Stimulated activated CD8-positive, alpha-beta memory T cell treated with anti-CD3 and anti-CD28 coated beads, Interleukin-12 subunit alpha, Interleukin-12 subunit beta, amount 100 ng/mL, for 1 hour (primary cell): ENCODE measurements at places on chromosomes 11 and 22.

DNA sequence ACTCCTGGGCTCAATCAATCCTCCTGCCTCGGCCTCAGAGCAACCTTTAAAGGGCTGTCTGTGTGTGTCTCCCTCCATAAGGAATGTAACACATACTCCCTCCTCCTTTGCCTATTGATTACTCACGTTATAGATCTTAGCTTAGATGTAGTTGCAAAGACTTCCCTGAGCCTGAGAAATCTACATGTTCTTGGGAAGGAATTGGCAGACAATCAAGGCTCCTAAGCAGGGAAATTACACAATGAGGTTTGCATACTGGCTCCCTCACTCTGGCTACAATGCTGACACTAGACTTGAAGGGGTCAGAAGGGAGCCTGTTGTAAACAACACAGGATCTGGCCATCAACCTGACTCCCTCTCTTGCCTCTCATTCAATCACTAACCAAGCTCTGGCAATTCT is 5.2 kb upstream of the OLFML1 start:
- no peak for DNase-seq

GRCh38 chr11:36278531-36279282 is 10.5 kb downstream of the COMMD9 start:
- no peak for DNase-seq

- DNase-seq, result no peak
Measured at GRCh38 chr11:83521647-83522596, 235.8 kb upstream of the CCDC90B start.

GRCh38 chr11:128246810-128247594 is 340.4 kb downstream of the ETS1 start:
- no peak for DNase-seq

DNA sequence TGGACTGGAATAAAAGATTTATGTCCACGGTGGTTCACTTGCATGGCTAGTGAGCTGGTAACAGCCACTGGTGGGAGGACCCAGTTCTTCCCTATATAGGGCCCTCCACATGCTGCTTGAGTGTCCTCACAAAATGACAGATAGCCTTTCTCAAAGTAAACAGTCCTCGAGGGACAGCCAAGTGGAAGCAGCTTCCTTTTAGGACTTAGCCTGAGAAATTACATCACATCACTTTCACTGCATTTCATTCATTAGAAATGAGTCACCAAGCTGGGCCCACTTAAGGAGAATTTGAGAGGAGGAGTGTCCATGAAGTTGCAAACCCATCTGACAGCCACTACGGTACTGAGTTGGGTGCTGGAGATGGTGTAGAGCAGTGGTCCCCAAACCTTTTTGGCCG is 7.0 kb downstream of the ISX start:
- no peak for DNase-seq

- DNase-seq, result no peak
Measured at GRCh38 chr22:26016916-26017315, 152.3 kb upstream of the SEZ6L start.

DNA sequence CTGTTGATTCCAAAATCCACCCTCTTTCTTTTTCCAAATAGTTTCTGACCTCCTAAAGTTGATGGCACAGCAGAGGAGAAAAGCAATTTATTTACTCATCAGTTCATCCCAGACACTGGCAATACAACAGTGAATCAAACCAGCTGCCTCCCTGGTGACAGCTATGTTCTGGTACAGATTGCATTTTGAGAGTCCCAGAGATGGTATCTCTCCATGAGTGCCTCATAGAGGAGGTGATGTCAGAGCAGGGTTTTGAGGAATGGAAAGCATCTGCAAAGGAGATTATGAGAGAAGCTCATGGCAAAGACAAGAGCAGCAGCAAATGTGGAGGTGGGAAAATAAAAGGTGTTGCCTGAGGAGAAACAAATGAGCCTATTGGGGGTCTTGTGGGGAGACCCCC is 377.2 kb downstream of the MN1 start:
- DNase-seq, result no peak

GRCh38 chr11:80822308-80822707 is 1381.5 kb upstream of the TENM4 start:
- DNase-seq, result no peak

DNA sequence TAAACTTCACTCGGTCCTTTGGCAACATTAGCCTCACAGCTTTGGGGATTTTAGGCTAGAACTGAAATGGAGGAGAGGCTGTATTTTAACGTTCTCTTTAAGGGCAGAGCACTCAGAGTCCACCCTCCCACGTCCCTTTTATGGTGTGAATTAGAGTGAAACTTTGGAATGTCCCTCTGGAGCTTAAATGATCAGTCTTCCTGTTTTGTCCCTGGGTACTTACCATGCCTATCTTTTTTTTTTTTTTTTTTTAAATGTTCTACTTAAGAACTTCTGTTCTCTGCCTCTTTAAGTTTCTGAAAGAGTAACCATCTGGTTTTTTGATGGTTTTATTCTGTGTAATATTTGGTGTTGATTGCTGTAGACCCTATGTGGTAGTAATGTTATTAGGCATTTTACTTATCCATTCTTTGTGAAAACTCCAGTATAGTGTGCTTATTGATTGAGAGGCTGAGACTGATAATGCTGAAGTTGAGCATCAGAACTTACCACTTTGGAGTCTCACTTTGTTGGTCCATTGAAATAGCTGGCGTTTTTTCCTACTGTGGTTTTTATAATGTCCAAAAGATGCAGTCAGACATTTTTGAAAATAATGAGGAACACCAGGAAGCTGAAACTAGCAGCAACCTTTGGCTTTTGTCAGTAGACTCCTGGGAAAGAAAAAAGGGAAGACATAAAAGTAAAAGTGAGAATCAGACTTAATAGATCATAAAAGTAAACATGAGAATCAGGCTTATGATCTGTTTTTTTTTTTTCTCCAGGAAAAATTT is 11.6 kb downstream of the UVRAG start:
- no peak for DNase-seq

- no peak for DNase-seq
Measured at GRCh38 chr11:124482362-124483147, 37.1 kb upstream of the OR8B8 start.

DNA sequence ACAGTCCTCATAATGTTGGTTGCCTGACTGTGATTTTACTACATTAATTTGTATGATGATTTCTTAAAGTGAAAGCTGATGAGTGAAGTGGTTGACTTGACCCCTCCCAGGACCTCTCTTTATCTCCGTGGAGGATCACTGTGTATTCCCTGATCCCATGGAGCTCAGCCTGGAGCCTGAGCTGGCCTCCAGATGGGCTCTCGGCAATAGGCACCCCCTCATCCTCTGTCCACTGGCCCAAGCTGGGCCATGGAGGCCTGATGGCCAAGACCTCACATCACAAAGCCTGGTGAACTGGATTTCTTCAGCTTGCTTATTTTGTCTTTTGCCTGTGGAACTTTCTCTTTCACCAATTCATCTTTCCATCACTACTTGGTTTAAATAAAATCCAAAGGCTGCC is 75.2 kb downstream of the WNT11 start:
- DNase-seq, result no peak

DNA sequence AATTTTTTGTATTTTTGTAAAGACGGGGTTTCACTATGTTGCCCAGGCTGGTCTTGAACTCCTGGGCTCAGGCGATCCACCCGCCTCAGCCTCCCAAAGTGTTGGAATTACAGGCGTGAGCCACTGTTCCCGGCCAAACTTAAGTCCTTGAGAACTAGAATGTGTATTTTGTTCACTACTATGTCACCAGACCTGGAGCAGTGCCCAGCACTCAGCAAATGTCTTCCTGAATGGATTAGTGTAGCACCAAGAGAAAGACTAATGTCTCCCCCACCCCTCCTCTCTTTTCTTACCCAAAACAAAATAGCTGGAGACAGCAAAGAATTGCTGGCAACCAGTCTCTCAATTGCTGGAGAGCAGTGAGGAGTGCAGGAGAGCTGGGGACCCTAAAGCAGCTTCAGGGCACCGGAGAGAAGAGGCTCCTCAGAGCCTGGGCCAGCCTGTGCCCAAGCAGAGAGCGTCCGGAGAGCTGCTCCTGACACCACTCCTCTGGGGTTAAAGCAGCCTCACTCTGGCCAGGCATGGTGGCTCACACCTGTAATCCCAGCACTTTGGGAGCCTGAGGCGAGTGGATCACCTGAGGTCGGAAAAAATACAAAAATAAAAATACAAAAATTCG is 14.9 kb downstream of the SLC25A18 start:
- DNase-seq, result no peak

DNA sequence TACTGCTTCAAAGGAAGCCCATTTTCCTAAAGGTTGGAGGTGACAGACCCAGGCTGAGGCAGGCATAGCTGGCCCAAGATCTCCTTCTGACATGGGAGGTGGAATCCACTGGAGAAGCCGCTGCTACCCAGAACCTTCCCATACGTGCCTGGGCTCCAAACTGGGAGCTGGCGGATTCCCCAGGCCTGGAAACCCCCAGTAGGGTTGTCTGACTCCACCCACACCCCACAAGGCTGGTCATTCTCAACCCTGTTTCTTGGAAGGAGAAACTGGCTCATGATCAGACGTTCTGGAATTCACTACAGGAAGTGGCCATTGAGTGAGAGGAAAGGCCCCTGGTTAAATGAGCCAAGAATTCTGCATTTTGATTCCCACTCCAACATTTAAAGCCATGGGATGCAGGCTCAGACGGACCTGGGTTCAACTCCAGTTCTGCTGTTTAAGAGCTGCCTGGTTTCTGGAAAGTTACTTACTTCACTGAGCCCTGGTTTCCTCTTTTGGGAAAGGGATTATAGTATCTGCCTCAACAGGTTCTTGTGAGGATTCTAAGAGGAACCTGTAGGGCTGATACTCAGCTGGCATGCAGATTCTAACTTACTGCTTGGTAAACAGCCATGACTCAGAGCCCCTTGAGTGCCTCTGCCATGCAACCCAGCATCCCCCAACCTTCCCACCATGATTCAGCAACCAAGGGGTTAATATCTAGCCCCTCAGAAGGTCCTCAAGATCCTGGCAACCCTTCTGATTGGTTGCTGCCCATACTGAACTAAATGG is 19.4 kb upstream of the TSKU start:
- no peak for DNase-seq

DNA sequence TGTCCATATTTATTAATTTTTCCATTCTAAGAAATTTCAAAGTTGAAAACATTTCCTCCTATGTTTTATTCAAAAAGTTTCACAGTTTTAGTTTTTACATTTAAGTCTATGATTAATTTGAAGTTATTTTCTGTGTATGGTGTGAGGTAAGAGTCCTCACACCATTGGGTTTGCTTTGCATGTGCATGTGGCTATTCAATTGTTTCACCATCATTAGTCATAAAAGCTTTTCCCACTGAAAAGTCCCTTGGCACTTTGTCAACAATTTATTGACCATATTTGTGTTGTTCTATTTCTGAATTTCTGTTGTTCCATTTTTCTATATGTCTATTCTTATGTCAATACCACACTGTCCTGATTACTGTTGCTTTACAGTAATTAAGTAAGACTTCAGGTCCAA is 186.5 kb downstream of the KIF18A start:
- no peak for DNase-seq

DNA sequence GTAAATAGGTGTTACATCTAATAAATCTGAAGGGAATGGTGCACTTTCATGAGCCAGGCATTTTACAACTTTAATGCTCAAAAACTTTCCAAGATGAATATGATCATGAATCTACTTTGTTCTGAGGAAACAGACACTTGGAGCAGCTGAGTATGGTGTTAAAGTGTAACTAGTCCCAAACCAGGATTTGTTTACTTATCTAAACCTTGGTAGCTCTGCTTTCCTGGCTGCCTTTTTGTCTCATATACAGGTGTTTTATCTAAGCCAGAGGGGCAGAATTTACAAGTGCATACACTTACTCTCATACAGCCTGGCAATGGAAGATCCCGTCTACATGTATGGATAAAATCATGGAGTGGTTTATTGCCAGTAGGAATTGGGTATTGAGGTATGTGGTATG is 171.5 kb downstream of the FAT3 start:
- DNase-seq, result no peak

DNA sequence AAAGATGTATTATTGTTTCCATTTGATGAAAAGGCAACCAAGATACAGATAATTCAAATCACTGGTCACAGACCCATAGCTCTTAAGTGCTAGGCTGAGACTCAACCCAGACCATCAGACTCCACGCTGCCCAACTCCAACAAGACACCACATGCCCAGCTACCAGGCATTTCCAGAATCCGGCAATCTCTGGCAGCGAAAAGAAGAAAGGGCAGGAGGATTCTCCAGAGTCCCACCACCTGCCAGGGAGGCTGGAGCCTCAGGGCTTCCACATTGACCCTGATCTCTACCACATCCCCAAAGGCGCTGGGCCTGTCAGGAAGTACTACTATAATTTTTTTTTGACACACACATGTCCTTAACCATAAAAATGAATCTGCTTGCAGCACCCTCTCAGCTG is 61.4 kb upstream of the ARFGAP3 start:
- DNase-seq, result no peak

DNA sequence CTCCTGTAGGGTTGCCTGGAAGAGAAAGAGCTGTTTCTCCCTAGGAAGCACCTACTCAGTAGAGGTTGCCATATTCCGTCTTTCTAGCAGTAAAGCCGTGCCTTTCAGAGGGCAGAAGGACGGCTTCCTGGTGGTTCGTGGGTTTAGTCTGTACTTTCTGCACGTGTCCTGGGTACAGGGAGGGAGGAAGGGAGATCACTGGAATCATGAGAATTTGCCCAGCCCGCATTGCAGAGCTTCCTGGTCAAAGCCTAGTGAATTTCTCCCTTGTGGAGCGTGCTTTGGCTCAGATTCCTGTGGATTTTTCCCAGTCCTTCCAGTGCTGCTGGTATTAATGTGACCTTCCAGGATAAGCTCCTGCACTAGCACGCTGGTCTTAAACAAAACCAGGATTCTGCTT is 44.9 kb downstream of the GRAMD1B start:
- DNase-seq, result no peak

DNA sequence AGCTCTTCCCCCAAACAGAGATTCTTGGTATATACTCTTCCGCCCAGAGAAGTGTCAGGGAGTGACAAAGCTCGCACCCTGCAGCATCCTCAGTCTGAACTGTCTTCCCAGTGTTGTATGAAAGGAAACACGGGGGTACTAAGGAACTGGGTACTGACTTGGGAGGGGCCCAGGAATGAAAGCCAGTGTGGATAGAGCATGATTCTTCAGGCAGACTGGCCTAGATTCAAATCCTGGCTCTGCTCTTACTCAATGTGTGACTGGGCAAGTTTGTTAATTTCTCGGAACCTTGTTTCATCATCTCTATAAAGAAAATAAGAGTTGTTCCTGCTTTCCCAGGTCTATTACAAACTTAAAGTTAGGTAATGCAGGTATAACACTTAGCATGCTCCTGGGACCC is 266.0 kb upstream of the NARS2 start:
- no peak for DNase-seq
